ENCODE measurements at places on chromosomes 11 and 22.

DNA sequence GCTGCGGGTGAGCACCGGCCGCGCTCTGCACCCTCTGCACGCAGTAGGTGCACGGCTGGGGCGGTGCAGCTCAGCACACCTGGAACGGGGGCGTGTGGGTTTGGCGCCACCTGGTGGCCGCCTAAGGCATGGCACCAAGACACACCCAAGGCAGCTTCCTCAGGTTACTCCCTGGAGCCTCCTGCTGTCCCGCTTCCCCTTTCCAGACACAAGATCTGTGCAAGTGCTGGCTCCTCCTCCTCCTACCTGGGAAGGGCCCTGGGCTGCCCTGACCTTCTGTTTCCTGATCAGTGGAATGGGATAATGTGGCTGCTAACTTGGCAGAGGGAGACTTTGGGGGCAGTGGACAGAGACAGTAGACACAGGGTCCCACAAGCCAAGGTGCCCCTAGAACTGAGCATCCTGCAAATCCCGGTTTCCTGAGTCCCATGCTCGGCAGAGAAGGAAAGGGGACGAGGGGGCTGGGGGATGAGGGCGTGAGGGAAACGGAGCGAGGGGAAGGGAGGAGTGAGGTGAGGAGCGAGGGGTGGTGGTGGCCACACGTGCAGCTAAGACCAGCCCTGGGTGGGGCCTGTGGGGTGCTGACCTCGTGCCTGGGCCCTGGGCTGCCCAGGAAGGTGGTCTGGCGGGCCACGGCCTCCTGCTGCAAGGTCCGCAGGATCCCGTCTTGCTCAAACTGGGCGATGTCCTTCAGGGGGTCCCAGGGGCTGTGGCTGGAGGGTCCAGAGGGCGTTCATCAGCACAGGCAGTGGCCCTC, 34.8 kb upstream of the CARS1 start:
- peak; percentile 43 for DNase-seq

DNA sequence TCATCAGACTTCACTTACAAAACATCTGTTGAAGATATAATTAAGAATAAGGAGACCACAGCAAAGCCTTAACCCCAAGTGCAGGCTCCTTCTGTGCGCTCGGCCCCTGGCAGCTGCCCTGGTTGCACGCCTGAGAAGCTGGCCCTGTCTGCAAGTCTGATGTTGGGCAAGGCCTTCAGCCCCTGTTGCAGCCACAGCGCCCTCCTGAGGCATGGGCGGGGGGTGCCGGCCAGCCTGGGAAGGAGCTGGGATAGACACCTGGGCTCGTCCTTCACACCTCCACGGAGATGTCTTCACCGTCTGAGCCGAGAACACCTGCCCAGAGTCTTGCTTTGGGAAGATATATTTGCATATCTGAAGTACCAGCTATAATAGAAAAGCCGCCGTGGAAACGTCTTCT, 104.1 kb downstream of the MPPED1 start:
- no peak for DNase-seq

DNA sequence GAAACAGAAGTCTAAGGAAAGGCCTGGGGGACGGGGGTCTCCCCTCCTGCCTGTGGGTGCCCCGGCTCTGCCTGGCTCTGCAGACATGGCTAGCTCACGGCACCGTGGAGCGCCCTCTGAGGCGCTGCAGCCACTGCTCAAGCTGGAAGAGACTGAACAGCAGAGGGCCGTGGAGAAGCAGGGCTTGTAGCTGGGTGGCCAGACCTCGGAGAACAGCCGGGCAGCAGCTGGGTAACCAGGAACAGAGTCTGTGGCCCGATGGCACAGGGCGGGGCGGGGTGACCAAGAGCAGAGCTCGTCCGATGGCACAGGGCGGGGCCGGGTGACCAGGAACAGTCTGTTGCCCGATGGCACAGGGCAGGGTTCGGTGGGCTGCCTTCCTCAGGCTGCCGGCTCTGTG, 18.1 kb downstream of the RNH1 start:
- DNase-seq = no peak

- DNase-seq = no peak
Observed at GRCh38 chr11:106748059-106748458, 270.2 kb downstream of the GUCY1A2 start.

DNA sequence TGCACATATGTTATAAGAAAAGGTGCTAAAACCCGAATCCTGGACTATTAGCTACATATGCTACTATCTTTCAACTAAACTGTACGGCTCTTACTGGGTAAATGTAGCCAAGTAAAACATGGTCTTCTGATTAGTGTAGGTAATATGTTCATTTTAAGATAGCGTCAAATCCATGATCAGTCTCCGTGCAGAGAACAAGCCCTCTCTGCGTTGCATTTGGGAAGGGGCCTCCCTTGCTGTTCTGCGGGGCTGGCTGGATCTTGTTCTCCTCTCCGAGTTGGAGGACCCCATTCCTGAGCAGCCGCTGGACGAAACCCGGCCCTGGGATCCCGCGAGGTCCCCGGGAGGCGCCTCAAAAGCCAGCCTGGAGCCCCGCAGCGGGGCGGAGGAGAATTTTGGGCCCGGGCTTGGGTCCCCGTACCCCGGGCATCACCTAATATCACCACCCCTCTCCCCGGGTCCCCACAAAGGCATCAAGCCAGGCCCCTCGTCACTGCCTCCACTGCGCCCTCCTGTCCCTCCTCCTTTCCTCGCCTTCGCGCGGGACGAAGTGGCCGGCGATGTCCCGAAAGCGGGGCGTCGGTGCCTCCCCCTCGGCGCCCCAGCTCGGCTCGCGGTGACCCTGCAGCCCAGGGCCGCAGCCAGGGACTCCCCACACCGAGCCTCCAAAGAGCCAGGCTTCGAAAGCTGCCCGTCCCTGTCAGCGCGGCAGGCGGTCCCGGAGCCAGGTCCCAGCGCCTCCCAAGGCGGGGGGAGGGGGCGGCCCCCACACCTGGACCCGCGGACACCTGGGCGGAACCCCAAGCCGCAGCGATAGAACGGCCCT, 54.5 kb upstream of the FBXO3 start:
- DNase-seq = no peak

GRCh38 chr11:64846998-64847666, 2.7 kb upstream of the CDC42BPG start:
- peak; percentile 74 for DNase-seq

- no peak for DNase-seq
Observed at GRCh38 chr22:26524870-26525269, 12.6 kb upstream of the TFIP11 start.

DNA sequence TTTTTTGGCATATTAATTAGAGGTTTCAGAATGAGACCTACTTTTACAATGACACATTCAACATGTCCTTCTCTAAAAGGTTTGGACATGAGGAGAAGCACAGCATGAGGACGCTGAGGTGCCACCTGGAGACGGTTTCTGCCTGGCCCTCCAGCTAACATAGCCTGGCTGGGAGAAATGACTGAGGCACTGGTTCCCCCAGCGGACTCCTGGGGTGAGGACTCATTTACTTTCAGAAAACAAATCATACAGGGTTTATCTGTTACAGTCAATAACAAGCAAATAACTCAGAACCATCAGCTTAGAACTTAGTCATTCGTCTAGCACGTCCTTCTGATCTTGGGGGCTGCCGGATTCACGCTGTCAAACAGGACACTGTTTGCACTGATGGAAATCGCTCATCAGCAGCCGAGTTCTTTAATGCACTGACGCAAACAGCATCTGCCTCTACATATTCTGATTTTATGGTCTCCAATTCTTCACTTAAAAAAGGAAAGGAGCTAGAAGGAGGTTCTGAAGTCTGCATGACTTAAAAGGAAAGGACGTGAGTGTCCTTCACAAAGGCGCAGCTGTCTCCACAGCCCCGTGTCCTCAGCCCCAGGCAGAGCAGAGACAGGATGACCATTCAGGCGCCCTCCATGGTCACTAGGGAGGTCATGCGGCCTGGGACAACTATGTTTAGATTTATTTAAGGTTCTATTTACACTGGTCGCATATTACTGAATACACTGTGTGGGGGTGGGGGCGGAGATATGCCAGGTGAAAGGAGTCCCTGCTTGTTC, 44.2 kb downstream of the CERK start:
- peak; percentile 29 for DNase-seq

GRCh38 chr11:9380773-9381172, 3.7 kb upstream of the IPO7 start:
- no peak for DNase-seq

DNA sequence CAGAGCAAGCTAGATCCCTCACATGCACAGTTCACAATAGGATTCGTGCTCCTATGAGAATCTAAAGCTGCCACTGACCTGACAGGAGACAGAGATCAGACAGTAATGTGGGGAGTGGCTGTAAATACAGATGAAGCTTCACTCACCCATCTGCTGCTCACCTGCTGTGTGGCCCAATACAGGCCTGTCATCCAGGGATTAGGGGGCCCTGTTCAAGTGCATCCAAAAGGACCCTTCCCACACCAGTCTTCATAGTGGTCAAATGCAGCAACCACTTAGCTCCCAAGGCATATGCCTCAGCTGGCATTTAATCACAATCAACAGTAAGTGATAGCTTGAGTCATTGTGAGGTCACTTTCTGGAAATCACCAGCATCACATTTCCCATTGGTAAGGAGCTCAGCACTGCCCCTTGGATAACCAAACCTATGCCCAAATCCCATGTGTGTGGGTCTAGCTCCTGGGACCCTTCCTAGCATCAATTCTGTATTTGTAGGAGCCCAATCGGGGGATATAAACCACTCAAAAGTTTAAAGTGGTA, 65.6 kb downstream of the OR4C45 start:
- no peak for DNase-seq

DNA sequence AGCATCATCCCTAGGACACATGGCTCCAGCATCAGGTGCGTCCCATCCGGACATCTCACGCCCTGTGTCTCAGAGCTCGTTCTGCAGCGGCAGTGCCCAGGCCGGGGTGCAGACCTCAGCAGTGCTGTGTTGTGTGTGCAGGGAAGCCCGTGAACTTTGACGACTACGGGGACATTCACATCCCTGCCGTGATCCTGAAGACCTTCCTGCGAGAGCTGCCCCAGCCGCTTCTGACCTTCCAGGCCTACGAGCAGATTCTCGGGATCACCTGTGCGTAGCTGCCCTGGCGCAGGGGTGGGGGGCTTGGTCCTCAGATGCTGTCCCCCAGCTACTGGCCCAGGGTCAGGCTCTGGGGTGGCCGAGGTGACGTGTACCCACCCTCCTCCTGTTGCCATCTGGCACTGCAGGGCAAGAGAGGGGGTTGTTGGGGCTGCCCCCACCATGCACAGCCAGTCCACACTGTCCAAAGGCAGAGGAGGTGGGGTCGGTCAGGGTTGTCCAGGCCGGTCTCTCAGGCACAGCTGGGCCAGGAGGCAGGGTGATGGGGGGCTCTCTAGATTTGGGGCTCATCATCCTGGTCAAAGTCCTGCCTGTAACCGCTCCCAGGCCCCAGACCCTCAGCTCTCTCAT, 96.5 kb downstream of the ARHGAP8 start:
- no peak for DNase-seq

DNA sequence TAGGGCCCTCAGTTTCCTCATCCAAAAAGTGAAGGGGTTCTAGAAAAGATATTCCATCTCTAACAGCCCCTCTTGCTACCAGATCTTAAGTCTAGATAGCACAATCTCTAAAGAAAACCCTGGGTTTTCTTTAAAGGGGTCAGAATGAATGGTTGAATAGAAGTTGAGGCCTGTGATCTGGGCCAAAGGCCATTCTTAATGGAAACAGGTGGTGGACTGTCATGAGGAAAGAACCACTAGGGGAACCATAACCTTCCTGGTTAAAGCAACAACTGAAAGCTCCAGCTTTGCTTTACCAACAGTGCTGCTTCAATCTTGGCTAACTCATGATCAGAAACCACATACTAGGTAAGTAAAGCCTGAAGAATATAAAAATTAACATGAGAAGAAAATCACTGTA, 1.8 kb downstream of the CELF1 start:
- no peak for DNase-seq

DNA sequence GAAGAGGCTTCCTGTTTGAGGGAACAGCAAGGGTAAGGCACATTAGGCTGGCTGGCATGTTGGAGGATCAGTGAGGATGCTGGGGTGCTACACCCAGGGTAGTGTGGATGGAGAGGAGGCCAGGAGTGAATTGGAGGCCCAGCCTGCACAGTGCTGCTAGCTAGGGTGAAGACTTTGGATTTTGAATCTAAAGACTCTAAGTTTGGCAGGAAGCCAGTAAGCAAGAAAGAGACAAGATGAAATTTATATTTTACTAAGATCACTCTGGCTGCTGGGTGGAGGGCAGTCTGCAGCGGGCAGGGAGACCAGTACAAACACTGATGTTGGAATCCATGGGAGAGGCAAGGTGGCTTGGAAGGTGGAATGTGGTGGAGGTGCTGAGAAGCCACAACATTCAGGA, 43.6 kb downstream of the TSPAN18 start:
- no peak for DNase-seq

DNA sequence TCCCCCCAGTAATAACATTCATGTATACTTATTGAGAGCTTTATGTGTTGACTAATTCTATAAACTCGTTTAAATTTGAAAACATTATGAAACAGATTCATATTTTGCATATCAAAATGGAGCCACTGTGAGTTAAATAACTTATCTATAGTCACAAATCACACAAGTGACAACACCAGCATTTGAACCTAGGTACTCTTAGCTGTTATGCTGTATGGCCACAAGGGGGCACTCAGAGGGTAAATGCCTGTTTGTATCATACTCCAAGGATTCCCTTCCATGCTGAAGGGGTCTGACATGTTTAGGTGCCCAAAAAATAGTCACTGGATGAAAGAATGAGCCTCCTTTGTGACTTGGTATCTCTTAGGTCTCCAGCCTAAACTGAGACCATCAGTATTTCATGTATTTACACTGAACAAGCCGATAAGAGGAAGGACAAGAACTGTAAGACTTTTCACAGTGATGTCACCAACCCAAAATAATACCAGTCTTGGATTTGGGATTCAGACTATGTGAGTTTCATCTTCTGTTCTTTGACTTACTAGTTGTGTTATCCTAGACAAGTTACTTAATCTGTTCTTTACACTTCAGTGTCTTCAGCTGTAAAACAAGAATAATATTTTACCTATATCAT, 12.2 kb upstream of the OR52D1 start:
- DNase-seq = no peak

GRCh38 chr22:32103658-32104315, 55.3 kb downstream of the C22orf42 start:
- DNase-seq = no peak

Data from occipital lobe (tissue), 3 donors.